Stimulated activated memory B cell treated with anti-CD40 and anti-IgM and Interleukin-4, amounts not matched to agents 10 μg/mL and 1 μg/mL and 100 μg/mL, for 72 hours (primary cell): ENCODE measurements at places on chromosomes 7 and 10.

- ATAC-seq, result no peak
These were observed 7.8 kb upstream of the SFTPA1 start for GRCh38 chr10:79602953-79603352.

DNA sequence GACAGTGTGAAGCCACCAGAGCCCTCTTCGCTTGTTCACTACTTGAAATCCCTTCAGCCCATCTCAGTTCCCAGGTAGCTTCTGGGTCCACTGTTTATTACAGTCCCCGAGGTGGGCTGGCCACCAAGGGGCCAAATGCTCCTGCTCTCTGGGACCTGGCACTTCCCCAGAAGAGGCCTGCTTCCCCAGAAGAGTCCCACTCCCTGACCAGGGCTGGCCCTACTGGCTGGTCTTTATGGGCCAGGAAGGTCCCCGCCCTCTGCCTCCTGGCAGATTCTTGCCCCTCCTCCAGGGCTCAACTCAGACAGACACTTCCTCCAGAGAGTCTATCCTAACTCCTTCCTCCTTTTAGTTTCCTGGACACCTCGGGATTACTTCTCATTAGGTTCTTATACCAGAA is 70.7 kb upstream of the LRRC18 start:
- no peak for ATAC-seq

- no peak for ATAC-seq
These were observed 120.0 kb downstream of the SEMA3E start for GRCh38 chr7:83528925-83529423.

DNA sequence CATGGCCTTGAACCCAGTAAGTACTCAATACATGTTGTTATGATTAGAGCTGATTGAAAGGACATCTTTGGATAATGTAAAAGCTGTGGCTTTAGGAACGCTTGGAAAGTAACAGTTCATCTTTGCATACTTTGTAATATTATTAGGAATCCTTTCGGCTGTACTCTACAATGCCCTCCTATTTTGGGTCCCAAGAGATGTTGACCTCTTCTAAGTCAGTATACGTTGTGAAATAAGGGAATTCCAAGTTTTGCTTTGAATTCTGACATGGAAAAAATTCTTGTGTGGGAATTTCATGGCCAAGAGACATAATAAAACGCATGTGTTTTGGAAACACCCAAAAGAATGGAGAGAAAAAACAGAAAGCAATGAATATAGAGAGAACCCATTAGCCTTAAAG is 7.7 kb downstream of the AGR3 start:
- ATAC-seq, result no peak

- no peak for ATAC-seq
These were observed 93.3 kb downstream of the EMX2 start for GRCh38 chr10:117635826-117636225.

GRCh38 chr7:47896809-47897423 is 51.4 kb downstream of the PKD1L1 start:
- ATAC-seq, result no peak

- no peak for ATAC-seq
These were observed 8.5 kb downstream of the CREB3L2 start for GRCh38 chr7:137993395-137993743.

GRCh38 chr7:98168181-98168903 is 42.9 kb upstream of the BHLHA15 start:
- peak; percentile 68 for ATAC-seq

DNA sequence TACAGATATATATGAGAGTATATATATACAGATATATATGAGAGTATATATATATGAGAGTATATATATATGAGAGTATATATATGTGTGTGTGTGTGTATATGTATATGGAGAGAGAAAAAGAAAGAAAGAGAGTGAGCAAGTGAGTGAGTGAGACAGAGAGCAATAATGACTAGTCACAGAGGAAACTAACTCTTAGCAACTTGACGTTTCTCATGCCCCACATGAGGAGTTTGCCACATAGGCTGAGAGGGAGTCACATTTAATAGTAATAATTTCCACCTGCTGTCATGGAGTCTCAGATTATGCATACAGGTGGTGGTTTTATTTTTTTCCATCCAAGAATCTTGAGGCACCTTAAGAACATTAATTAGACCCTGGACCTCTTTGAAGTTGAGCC is 199.9 kb downstream of the GATA3 start:
- ATAC-seq, result no peak

DNA sequence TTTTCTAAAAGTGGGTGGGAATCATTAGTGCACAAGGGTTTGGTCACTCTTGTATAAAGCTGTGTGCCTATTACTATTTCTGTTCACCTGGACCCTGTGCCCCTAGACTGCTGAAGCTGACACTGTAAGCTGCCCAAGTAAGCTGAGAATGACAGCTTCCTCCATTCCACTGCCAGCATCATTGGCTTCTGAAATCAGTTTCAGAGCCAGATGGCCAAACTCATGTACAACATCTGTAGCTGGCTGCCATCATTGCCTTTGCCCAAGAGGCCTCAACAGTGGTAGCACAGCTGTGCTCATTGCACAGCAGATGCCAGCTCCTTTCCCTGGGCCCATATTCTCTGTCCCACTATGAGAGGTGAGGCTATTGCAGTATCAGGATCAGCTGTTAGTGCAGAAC is 165.7 kb downstream of the CPEB3 start:
- no peak for ATAC-seq

DNA sequence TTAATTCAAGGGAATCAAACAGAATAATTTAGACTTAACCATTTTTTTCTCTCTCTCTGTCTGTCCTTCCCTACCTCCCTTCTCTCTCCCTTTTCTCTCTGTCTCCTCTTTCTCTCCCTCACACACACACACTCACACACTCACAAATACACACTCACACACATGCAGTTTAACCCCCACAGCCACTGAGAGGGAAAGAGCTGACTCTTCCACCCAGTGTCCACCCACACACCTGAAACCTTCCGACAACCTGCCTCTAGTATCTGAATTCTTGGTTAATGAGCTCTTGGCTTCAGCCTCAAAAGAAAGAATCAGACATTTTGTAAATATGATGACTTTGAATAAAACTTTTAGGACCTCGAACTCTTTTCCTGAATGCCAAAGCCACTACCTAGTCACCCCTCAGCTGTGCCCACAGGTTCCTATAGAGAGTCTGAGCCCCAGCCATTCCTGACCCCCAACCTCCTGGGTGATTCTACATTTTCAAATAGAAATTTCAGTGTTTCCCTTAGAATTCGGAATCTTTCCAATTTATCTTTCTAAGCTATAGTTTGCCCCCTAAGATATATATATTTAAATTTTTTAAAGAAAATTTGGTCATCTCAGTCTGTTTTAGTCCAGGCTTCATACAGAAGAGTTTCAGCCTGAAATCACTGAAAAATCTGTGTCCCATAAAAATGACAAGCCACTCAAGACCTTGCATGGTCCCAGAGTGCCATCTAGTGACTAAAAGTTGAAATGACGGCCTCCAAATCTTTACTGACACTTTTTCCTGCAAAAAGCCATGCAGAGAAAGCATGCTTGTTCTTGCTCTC is 202.8 kb downstream of the IPMK start:
- no peak for ATAC-seq

DNA sequence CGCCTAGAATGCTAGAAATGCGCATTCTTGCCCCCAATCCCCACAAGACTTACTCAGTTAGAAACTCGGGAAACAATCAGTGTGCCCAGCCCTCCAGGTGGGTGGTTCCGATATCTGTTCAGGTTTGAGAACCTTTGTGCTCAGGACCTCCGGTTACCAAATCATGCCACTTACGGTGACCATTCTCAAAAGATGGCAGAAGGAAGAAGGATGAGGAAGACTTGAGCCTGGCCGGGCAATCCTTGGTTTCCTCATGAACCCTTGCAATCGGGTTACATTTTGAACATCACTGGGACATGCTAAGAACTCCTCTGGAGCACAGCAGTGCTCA is 52.1 kb downstream of the RBM17 start:
- ATAC-seq, result no peak

DNA sequence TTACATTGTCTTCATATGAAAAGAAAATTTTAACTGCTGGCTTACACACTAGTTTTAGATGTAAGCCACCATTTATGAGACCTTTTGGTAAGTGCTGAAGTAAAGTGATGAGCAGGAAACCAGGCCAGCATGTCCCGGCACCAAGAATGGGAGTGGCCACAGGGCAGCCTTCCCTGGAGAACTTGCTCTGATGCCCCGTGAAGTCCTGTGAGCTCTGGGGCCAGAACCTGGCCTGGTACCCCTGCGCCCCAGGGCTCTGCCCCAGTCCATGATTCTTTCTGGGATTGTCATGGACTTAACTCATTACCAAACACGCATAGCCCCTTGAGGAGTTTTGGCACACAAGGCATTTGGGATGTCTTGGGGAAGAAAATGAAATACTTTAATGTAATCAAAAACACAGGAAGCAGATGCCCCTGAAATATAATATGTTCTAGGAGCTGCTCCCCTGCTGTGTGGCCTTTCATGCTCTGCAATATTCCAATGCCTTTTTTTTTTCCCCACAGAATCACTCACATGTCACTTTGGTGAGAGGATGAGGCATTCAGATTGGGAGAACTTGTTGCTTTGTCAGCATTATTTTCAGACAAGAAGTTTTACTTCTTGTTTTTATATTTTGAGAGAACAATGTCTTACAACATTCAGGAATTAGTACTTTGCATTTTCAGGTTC is 53.1 kb upstream of the CXCL12 start:
- no peak for ATAC-seq

DNA sequence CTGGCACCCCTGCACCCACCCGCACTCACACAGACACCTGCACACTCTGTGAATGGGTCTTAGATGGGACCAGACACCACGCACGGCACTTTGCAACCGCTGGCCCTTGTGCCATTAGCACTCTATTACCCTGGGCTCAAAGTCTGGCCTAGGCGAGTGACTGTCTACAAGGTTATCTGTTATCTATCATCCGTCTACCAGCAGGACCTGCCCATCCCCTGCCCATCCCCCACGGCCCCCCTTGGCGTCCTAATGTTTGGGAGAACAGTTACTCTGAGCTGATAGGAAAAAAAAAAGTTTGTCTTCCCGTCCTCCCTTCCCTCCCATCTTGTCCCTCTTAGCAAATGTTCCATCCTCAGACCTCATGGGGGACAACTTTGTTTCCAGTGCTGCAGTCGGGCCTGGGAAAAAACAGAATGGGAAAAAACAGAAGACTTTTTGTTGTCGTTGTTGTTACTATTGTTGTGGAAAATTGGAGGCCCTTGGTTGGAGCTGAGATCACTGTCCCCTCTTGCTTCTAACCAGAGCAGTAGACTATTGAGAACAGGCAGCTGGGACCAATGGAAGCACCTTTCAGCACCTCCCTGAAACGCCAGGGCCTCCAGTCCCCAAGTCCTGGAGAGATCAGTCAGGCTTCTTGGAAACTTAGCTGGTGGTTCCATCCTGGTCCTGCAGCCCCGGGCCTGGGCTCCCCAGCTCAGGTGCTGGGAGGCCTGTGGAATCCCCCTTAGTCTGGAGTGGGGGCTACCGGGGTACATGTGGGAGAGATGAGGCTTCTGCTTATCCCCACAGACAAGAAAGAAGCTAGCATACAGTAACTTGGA is 12.2 kb downstream of the UNCX start:
- no peak for ATAC-seq
